ENCODE measurements at places on chromosomes 5 and 9. TPM values are rescaled to one million over a fixed set of nuclear protein-coding genes. Genes with fewer than 3 reads are reported as not detected.

DNA sequence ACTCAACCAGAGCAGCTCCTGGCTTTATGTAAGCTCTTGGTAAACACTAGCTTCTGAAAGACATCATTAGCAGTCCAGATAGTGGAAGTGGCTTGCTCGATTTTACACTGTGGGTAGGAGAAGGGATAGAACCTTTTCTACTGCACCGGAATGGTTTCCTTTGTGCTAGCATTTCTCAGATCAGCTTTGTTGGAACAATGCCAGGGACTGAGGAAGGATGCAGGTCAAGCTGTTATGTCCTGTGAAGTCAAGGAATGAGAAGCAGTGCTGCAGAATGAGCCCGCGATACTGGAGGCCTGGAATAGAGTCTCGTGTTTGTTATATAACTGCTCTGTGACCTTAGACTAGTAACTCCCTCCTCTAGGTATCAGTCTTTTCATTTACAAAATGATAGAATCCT, 233.6 kb downstream of the GABRB2 start:
- no peaks in the 10 kb centered on the region for H3K27me3 ChIP-seq
- no peaks in the 10 kb centered on the region for H3K4me1 ChIP-seq
- no peak overlapping the region for H3K4me3 ChIP-seq
- H3K27ac ChIP-seq, result no peak overlapping the region
- H3K36me3 ChIP-seq, result no peaks in the 10 kb centered on the region

- no peaks in the 10 kb centered on the region for H3K36me3 ChIP-seq
- no peak overlapping the region for H3K4me3 ChIP-seq
- no peaks in the 10 kb centered on the region for H3K4me1 ChIP-seq
- no peak overlapping the region for H3K27ac ChIP-seq
- DNase-seq, result peak; percentile 20
These were observed 283.3 kb upstream of the TUT7 start for GRCh38 chr9:86637515-86637914.

- no peak overlapping the region for H3K27ac ChIP-seq
- H3K4me3 ChIP-seq, result no peak overlapping the region
- H3K4me1 ChIP-seq, result no peaks in the 10 kb centered on the region
- no peaks in the 10 kb centered on the region for H3K27me3 ChIP-seq
These were observed 80.6 kb downstream of the COL5A1 start for GRCh38 chr9:134722120-134722701.

DNA sequence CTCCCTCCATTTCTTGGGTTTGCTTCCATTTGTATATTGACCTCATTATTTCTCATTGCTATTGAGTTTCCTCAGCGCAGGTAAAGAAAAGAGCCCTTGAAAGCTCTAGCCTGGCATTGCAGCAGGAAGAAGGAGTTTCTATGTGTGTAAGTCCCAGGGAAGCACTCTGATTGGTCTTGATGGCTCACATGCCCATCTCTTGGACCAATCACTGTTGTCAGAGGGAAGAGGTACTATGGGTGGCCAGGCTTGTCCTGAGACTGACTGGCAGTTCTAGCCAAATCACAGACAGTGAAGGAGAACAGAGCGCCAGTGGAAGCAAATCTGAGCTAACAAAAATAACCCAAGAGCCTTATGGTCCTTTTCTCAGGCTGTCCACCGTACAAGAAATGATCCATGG, 219.0 kb downstream of the PAX5 start:
- H3K4me3 ChIP-seq, result no peak overlapping the region
- H3K4me1 ChIP-seq, result peaks cover 14% of the 10 kb centered on the region
- DNase-seq, result no peak
- H3K27me3 ChIP-seq, result no peaks in the 10 kb centered on the region
- no peaks in the 10 kb centered on the region for H3K36me3 ChIP-seq

HCN1 gene
- total RNA-seq, result not detected

GRCh38 chr5:126461838-126462237, 38.6 kb downstream of the GRAMD2B start:
- DNase-seq, result no peak
- no peaks in the 10 kb centered on the region for H3K36me3 ChIP-seq
- no peak overlapping the region for H3K4me3 ChIP-seq
- peaks cover 8% of the 10 kb centered on the region for H3K4me1 ChIP-seq
- no peak overlapping the region for H3K27ac ChIP-seq

BTNL9 gene
- total RNA-seq, result 358 TPM

DNA sequence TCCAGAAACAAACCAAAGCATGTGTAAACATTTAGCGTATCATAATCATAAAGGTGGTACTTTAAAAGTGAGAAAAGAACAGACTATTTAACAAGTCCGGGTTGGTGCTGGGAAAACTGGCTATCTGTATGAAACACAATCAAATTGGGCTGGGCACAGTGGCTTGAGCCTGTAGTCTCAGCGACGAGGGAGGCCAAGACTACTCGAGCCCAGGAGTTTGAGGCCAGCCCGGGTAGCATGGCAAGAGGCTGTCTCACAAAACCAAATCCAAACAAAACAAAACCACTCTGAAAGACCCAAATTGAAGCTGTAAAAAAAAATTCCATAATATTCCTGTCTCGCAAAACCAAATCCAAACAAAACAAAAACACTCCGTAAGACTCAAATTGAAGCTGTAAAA, 4.3 kb downstream of the MRNIP start:
- no peaks in the 10 kb centered on the region for H3K27me3 ChIP-seq
- H3K4me3 ChIP-seq, result no peak overlapping the region
- H3K4me1 ChIP-seq, result peaks cover 7% of the 10 kb centered on the region
- peaks cover 15% of the 10 kb centered on the region for H3K36me3 ChIP-seq
- DNase-seq, result no peak
- no peak overlapping the region for H3K27ac ChIP-seq

LOX gene
- total RNA-seq, result 27.8 TPM

DNA sequence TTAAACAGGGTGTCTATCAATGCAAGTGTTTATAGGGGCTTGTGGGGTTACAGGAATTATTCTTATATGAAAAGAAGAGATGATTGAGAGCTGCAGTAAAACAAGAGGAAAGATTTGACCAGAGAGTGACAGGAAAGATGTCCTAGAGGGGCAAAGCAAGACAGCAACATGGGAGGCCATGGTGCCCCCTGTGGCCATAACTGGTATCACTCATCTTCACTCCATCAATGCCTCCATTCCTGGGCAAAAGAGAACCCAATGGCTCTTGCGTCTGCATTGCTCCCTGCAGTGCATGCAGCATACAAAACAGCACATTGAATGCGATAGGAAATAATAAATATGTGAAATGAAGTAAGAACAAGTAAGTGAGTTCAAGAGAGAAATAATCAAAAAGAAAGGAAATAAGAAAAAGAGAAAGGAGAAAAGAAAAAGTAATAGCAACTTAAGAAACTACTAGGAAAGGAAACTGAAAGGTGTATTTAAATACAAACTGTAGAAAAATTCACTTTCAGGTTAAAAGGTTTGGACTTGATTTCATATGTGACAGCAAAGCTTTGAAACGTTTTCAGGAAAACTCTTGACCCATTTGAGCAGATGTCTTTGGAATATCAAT, 206.6 kb downstream of the SEMA5A start:
- no peaks in the 10 kb centered on the region for H3K36me3 ChIP-seq
- H3K27ac ChIP-seq, result no peak overlapping the region
- no peaks in the 10 kb centered on the region for H3K4me1 ChIP-seq
- DNase-seq, result no peak
- H3K27me3 ChIP-seq, result no peaks in the 10 kb centered on the region
- H3K4me3 ChIP-seq, result no peak overlapping the region

TERT gene
- total RNA-seq, result not detected

DNA sequence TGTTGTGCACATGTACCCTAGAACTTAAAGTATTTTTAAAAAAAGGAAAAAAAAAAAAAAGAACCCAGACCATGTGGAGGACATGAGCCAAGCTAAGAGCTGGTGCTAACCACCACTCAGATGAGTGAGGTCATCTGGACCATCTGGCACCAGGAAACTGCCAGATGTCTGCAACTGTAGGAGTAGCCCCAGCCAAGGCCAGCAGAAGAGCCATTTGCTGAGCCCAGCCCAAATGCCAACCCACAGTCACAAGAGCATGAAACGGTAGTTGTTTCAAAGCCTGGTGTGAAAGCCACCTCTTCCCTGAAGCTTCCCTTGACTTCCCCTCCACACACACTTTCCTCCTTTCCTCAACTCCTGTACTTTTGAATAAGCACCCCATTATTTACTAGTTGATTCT, 69.2 kb upstream of the FCN1 start:
- no peaks in the 10 kb centered on the region for H3K36me3 ChIP-seq
- DNase-seq, result no peak
- no peaks in the 10 kb centered on the region for H3K27me3 ChIP-seq

CCDC187 gene
- 15.7 TPM for total RNA-seq

ANXA2R gene
- total RNA-seq, result 4.6 TPM

RABGAP1 gene
- 47.7 TPM for total RNA-seq

GRCh38 chr5:88666761-88667495, 216.1 kb downstream of the MEF2C start:
- no peaks in the 10 kb centered on the region for H3K27me3 ChIP-seq
- no peak overlapping the region for H3K4me3 ChIP-seq
- no peaks in the 10 kb centered on the region for H3K36me3 ChIP-seq
- no peak for DNase-seq
- H3K4me1 ChIP-seq, result peaks cover 9% of the 10 kb centered on the region

RAB3C gene
- 1.1 TPM for total RNA-seq

MTREX gene
- total RNA-seq, result 125 TPM

URM1 gene
- total RNA-seq, result 57.9 TPM

GRCh38 chr5:136052692-136053335, 24.0 kb downstream of the TGFBI start:
- no peak overlapping the region for H3K27ac ChIP-seq
- no peak for DNase-seq
- H3K36me3 ChIP-seq, result no peaks in the 10 kb centered on the region
- H3K4me3 ChIP-seq, result no peak overlapping the region
- no peaks in the 10 kb centered on the region for H3K27me3 ChIP-seq
- H3K4me1 ChIP-seq, result no peaks in the 10 kb centered on the region

KCTD16 gene
- 0.97 TPM for total RNA-seq

GRCh38 chr9:82382887-82383616, 394.5 kb downstream of the SPATA31D1 start:
- H3K4me1 ChIP-seq, result no peaks in the 10 kb centered on the region
- no peaks in the 10 kb centered on the region for H3K27me3 ChIP-seq
- no peak overlapping the region for H3K4me3 ChIP-seq
- DNase-seq, result no peak
- H3K36me3 ChIP-seq, result no peaks in the 10 kb centered on the region

- no peaks in the 10 kb centered on the region for H3K27me3 ChIP-seq
- no peak for DNase-seq
- H3K27ac ChIP-seq, result no peak overlapping the region
- H3K36me3 ChIP-seq, result no peaks in the 10 kb centered on the region
These were observed 121.2 kb downstream of the CEMIP2 start for GRCh38 chr9:71647094-71647591.

FBP1 gene
- total RNA-seq, result 145 TPM

RNF224 gene
- total RNA-seq, result 0.59 TPM

DNA sequence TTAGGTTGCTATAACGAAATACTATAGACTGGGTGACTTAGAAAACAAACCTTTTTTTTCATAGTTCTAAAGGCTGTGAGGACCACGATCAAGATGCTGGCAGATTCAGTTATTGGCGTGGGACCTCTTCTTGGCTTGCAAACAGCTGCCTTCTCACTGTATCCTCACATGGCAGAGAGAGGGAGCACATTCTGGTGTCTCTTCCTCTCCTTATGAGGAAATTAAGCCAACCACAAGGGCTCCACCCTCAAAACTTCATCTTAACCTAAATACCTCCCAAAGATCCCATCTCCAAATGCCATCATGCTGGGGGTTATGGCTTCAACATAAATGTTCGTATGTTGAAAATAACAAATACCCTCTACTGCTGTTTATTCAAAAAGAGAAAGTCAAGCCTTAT, 197.1 kb downstream of the CEMIP2 start:
- H3K4me3 ChIP-seq, result no peak overlapping the region
- H3K27me3 ChIP-seq, result no peaks in the 10 kb centered on the region
- no peak for DNase-seq
- H3K4me1 ChIP-seq, result no peaks in the 10 kb centered on the region
- no peaks in the 10 kb centered on the region for H3K36me3 ChIP-seq

SIGMAR1 gene
- total RNA-seq, result 26.7 TPM

DNA sequence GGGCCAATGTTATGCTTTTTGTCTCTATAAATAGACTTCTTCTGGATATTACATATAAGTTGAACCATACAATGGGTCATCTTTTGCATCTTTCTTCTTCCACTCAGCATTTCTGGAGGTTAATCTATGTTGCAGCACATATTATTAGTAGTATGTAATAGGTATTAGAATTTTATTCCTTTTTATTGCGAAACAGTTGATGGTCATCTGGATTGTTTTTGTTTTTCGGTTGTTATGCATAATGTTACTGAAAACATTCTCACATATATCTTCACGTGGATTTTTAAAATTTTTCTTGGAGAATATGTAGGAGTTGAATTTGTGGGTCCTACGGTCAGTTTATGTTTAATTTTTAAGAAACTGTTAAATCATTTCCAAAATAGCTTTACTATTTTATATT, 466.8 kb downstream of the SLCO4C1 start:
- DNase-seq, result no peak
- no peak overlapping the region for H3K4me3 ChIP-seq
- H3K36me3 ChIP-seq, result no peaks in the 10 kb centered on the region

DNA sequence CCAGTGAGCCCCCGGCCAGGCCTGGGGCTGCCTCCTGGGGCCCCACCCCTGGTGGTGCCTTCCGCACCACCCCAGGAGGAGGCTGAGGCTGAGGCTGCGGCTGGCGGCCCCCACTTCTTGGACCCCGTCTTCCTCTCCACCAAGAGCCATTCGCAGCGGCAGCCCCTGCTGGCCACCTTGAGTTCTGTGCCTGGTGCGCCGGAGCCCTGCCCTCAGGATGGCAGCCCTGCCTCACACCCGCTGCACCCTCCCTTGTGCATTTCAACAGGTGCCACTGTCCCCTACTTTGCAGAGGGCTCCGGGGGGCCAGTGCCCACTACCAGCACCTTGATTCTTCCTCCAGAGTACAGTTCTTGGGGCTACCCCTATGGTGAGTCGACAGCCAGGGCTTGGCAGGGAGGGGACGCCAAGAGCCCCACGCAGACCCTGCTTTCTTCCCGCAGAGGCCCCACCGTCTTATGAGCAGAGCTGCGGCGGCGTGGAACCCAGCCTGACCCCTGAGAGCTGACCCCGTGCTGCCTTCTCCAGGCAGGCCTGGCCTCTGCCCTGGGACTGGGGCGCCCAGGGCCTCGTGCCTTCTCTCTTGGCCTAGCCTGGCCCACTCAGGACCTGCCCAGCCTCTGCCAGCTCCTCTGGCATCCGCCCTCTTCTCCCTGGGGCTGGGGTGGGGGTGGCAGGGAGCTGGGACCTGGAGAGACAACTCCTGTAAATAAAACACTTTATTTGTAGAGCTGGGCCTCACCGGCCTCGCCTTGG, 4.0 kb upstream of the EHMT1 start:
- DNase-seq, result no peak
- H3K36me3 ChIP-seq, result peaks cover 12% of the 10 kb centered on the region
- H3K4me1 ChIP-seq, result peaks cover 75% of the 10 kb centered on the region
- H3K27me3 ChIP-seq, result no peaks in the 10 kb centered on the region

DNA sequence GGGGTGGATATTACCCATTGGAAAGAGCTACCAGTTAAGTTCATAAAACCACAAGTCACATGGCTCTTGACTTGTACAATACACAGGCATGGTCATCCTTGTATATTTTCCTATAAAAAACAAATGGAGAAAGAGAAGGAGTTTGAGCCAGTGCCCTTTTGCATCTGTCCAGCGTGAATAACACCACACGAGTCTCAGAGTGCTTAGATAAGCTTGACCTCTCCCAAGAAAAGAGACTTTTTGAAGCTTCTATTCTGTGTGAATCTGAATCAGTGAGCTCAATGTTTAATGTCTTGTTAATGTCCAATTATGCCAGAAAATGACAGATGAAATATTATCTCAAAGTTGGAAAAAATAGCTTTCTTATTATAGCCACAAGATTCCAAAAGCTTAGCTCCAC, 30.9 kb upstream of the LPAR1 start:
- no peaks in the 10 kb centered on the region for H3K27me3 ChIP-seq
- no peak for DNase-seq
- no peaks in the 10 kb centered on the region for H3K36me3 ChIP-seq
- H3K27ac ChIP-seq, result no peak overlapping the region
- no peak overlapping the region for H3K4me3 ChIP-seq
